ENCODE measurements at places on chromosomes 6 and 20. TPM values are rescaled to one million over a fixed set of nuclear protein-coding genes. Genes with fewer than 3 reads are reported as not detected.

Gene MUCL3
- not detected for total RNA-seq

Gene TINAG
- total RNA-seq: 0.16 TPM

Gene EYS
- 0.78 TPM for total RNA-seq

Gene TUBB1
- 0.47 TPM for total RNA-seq

Gene GGTLC1
- not detected for total RNA-seq

Data from occipital lobe (tissue), 3 donors.